Stimulated activated naive CD4-positive, alpha-beta T cell (primary cell): ENCODE measurements at places on chromosomes 11 and 22.
A peak's percentile ranks its signal among the peaks of the same experiment; 100 is the strongest.

GRCh38 chr22:38273135-38273826 lies 471 bp upstream of the TMEM184B start:
- peak; percentile 26 for DNase-seq

DNA sequence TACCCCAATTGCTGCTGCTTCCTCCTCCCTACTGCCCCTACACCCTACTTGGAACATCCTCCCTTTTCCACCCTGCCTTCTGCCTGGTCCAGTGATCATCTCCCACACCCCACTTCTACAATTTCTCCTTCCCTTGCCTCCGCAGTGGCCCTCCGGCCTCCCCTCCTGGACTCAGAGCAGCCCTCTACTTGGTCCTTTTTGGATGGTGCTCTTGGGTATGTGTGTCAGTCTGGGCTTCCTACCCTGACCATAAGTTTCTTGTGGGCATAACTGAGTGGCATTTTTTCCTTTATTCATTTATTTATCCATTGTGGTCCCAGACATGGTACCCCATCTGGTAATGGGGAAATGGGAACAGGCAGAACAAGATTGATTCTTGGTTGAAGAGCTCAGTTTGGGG lies 111.4 kb upstream of the NAV2 start:
- no peak for DNase-seq

DNA sequence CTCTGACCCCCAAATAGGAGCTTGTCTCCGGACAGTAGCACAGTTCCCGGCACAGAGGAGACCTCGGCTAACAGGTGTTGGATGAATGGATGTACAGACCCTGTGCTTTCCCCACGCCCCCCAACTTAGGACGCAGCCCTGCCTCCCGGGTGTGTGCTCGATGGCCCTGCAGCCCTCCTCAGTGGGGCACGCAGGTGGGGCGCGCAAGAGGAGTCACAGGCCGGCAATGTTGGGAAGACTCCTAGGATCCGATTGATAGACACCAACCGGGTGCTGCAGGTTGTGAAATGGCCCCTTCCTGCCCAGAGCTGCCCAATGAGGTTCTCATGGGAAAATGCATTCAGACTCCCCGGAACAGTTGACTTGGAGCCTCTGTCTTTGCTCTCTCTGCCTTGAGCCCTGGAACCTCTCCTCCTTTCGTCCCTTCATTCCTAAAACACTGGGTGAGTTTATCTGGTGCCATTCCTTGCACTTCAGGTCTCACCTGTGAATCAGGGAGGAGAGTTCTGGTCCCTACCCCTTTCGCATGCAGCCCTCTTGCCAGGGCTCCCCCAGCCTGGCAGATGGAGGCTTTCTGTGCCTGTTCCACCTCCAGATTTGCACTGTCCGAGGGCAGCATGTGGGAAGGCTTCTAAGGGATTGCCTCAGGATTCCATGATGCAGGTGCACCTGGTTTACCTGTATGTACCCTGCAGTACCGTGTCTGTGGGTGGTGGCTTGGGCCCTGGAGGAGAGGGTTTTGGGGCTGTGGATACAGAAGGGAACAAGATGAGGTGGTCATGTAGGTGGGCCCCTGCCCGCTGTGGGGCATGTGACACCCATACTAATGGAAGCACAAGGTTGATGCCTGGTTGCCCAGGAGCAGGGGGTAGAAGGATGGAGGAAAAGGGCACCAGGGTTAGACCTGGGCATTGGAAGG lies 1.2 kb downstream of the MICALL1 start:
- DNase-seq: no peak

- no peak for DNase-seq
Measured at GRCh38 chr11:1650918-1651262, 21.3 kb downstream of the KRTAP5-5 start.

DNA sequence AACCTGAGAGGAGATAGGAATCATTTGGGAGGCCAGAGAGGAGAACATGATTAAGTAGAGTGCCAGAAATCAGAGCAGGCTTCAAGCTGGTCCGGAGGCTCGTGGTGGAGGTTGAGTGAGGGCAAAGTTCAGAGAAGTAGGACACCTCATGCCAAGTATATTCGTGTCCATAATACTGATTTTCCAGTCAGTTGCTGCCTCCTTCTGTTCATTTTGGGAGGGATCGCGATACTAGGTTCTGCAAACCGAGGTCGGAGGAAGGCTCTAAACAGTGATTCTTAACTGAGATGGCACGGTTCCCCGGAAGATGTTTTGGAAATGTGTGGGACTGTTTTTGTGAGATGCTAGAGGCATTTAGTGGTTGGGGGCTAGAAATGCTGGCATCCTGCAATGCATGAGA lies 13.6 kb upstream of the CD3E start:
- peak; percentile 57 for DNase-seq
